ENCODE measurements at places on chromosomes 2 and 18.

GRCh38 chr2:54613794-54614257 is 109.6 kb upstream of the EML6 start:
- DNase-seq: no peak

DNA sequence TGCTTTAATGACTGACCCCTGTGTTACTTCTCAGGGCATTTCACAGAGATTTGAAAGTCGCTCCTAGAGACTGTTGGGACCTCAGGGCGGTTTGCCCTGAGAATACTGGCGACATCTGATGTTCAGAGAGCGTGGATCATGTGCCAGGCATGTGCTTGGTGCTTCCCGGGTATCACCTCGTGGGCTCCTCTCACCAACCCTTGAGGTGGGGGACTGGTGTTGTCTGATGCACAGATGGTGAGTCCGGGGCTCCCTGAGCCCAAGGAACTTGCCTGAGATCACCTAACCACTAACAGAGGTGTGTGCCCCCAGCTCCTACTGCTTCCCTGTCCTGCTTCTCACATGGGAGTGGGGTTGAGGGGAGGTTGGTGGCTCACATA is 16.2 kb downstream of the ATOH8 start:
- DNase-seq: no peak

- DNase-seq: no peak
These were observed 16.1 kb downstream of the CEBPZ start for GRCh38 chr2:37215250-37215649.

- DNase-seq: no peak
These were observed 8.4 kb upstream of the ARID5A start for GRCh38 chr2:96528006-96528699.

DNA sequence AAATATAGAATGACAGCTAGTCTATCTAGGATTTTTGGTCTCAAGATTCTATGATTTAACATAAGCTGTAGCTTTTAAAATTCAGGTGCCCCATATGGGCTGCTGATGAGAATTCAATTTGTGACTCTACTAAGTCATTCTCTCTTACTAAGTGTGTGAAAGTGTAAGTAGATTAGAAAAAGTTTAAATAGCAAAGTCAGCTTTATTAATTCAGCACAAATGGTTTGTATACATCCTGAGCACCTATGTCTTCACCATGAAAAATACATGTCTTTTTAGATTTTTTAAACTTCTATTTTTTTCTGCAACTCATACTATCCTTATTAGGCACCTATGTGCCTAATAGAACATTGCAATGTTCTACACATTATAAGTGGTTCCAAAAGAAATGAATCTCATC is 157.1 kb downstream of the METTL4 start:
- no peak for DNase-seq

DNA sequence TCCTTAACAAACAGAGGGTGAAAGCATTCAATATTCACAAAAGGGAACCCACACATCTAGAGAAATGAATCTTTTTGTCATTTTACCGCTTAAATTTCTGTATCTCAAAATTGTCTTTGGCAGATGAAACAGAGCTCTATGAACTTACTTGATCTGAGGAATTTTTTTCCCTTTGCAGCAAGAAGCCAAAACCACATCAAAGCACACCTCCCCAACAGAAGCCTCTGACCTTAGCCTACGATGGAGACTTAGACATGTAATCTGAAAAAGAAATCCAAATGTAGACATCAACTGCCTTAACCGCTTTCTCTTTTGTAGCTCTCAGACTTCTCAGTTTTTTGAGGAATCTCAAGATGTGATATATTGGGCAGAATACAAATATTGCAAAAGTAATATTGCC is 287.9 kb upstream of the HNMT start:
- no peak for DNase-seq

- no peak for DNase-seq
These were observed 16.4 kb upstream of the ZNF385B start for GRCh38 chr2:179877601-179878364.

DNA sequence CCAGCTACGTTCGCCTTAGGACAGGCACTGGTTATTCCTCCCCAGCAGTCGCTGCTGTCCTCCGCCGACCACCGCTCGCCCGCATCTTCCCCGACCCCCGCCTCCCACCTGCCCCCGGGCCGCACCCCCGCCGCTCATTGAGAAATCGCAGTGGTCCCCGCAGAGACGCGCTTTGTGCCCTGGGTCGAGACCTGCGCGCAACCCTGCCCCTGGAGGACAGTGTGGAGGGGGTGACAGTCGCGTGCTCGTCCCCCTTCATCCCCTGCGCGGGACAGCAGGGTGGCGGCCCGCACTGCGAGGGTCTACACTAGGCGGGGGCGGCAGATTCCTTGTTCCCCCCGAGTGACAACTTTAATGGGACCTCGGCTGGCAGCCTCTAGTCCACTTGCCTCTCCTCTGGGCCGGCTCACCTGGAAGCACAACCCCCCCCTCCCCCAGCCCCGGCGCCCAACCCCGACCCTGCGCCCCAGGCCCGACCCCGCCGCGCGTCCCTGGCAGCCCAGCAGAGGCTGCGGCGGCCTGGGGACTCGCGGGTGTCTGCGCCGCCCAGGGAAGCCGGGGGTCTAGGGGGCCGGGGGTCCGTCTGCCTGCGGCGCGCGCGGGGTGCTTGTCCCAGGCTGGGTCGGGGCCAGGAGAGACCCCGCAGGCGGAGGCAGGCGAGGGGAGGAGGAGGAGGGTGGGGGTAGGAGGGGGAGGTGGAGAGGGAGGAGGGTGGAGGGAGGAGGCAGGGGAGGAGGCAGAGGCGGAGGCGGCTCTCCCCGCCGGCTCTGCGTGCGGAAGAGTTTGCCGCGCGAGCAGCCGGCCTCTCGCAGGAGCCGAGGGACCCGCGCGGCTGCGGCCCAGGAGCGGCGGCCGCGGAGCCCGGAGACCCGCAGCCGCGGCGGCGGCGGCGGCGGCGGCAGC is at the start of gene NPAS2:
TSS of gene NPAS2 (plus strand) at position 770 of the 903 bp plus-strand sequence. CDS start 84,616 bp downstream, outside the sequence.
- DNase-seq: no peak

DNA sequence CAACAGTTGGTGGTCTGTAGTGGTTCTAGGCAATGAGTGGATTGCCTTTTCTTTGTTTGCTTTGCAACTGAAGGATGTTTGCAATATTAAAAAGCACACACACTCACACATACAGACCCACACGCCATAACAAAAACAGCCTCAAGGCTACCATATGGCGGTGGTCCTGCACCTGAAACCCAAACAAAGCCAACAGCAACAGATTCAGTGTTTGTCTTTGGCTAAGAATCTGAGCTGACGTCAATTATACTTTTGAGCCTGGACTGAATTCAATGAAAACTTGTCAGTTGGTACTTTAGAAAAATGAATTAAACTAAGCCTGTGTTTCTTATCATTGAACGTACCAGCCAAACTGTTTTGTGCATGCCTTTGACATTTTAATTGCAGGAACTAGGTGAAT is 65.0 kb upstream of the NYAP2 start:
- no peak for DNase-seq

DNA sequence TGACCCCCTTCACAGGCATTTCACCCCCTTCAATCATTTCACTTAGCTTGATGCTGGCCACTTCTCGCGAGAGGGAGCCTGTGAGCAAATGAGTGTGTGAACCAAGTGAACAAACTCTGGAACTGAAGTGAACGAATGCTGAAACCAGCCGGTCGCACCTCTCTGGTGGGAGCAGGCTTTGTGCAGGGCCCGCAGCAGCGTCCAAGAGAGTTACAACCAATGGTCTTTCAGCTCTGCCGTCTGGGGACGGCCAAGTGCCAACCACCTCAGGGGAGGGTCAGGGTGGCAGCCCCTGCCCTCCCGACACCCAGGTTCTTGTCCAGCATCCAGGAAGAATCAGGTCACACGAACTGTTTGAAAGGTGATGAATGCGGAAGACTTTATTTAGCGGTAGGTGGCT is 764.0 kb downstream of the SUCLG1 start:
- DNase-seq: no peak

DNA sequence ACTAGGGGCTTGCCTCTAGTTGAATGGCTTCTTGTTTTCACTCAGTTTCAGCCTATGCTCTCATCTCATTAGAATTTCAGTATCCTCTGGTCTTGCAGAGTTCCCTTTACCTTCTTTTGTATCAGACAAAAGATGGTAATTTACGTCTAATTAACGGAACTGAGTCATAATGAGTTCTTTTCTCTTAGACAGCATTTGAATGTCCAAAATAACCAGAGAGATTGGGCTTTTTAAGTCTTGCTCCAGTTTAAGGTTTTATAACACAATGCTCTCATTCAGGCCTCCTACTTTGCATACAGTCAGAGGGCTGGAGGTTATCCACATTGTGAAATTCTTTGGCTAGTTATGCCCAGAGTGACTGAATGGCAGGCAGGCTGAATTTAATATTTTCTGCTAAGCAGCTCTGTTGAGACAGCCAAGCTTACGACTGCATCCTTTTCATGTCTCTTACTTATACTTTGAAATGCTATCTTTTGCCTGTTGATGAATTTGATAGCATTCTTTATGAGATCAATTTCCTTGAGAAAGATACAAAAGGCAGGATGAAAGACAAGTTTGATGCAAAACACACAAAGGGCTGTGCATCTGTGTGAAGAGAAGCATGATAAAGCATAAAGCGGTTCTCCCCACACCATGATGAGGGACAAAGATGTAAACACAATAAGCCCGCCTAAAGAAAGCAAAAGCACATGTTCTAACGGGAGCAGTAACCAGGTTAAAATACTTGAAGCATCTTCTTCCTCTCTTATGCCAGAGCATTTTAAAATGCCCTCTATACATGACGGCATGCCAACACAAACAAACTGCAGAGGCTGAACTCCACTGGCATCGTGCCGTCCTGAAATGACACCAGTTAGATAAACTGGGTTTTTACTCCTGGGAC is 90.0 kb downstream of the CDH2 start:
- DNase-seq: no peak

DNA sequence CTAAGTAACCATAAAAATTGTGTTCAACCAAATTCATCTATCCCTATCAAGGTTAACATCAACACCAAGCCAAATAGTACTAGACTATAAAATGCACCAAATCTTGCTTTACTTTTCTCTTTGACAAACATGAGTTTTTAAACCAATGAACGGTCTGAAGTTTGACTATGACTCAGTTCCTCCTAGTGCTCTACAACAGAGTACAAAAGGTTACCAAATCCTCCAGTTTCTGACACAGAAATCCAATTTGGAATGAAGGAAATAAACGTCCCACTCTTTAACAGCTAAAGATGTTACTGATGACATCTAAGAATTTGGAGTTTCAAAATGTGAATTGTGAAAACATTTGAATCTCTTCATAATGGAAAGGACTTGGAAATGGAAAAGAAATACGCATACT is 11.8 kb upstream of the ACVR1 start:
- DNase-seq: no peak

GRCh38 chr2:132943829-132944228 is 273.8 kb upstream of the LYPD1 start:
- no peak for DNase-seq

DNA sequence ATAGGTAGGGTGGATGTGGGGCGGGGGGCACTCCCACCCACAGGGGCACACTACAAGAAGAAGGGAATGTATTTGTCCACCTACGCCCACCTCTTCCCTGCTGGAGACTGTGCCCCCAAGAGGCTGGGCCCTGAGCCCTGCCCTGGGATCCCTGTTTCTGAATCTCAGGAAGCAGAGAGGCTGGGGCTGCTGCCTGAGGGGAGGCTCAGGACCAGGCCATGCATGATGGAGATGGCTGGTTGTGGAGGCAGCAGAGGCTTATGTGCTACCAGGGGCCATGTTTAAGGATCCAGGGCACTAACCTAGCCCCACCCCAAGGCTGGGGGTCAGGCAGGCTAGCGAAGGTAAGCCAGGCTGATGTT is 81.1 kb upstream of the OTOF start:
- no peak for DNase-seq

DNA sequence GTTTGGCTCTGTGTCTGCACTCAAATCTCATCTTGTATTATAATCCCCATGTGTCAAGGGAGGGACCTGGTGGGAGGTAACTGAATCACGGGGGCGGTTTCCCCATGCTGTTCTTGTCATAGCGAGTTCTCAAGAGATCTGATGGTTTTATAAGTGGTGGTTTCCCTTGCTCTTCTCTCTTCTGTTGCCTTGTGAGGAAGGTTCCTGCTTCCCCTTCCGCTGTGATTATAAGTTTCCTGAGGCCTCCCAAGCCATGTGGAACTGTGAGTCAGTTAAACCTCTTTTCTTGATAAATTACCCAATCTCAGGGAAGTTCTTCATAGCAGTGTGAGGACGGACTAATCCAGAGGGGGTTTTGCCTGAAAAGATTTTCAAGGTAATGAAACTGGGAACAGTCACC is 245.4 kb downstream of the GALR1 start:
- DNase-seq: no peak

DNA sequence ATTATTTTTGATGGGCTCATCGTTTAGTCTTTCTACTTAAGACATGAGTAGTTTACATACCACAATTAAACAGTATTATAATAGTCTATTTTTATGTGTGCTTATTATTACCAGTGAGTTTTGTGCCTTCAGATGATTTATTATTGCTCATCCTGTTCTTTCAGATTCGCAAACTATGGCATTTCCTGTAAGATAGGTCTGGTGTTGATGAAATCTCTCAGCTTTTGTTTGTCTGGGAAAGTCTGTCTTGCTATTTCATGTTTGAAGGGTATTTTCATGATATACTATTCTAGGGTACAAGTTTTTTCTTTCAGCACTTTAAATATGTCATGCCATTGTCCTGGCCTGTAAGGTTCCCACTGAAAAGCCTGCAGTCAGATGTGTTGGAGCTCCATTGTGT is 101.3 kb downstream of the DNAH7 start:
- no peak for DNase-seq

DNA sequence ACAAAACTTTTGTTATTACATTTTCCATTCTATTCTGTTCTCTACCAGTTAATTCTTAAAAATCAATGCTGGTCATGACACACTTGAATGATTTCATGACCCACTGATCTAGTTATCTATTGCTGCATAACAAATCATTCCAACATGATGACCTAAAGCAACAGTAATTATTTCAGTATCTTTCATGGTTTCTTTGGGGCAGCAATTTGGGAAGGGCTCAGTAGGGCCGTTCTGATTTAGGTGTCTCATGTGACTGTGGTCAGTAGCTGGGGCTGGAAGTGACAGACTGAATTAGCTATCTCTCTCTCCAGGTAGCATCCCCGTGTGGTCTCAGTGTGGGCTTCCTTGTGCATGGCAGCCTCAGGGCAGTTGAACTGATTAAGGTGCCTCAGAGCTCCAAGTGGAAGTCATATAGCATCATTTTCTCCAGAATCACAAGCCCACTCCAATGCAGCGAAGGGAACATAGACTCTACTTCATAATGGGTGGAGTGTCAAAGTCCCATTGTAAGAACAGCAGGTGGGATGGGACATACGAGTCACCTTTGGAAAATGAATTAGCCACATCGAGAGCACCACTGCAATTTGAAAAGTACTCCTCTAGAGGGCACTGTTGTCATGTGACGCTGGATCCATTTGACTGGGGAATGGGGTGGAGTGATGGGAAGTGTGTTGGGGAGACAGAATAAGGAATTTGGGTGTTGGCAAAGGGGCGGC is 39.1 kb upstream of the FAM136A start:
- DNase-seq: no peak

DNA sequence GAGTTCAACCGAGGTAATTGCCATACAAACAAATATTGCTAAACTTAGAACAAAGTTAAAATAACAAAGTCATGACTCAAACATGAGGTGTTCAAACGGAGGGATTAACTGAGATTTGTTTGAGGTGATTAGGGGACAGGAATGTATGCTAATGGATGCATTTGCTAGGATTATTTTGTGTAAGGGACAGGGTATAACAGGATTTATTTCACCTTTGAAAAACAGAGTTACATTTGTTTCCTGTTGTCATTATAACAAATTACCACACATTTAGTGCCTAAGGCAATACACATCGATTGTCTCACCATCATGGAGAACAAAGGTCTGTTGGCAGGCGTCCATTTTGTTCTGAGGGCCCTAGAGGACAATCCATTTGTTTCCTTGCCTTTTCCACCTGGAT is 304.3 kb upstream of the CNTNAP5 start:
- no peak for DNase-seq
